ENCODE measurements at places on chromosomes 16 and 17.
A peak's percentile ranks its signal among the peaks of the same experiment; 100 is the strongest.

DNA sequence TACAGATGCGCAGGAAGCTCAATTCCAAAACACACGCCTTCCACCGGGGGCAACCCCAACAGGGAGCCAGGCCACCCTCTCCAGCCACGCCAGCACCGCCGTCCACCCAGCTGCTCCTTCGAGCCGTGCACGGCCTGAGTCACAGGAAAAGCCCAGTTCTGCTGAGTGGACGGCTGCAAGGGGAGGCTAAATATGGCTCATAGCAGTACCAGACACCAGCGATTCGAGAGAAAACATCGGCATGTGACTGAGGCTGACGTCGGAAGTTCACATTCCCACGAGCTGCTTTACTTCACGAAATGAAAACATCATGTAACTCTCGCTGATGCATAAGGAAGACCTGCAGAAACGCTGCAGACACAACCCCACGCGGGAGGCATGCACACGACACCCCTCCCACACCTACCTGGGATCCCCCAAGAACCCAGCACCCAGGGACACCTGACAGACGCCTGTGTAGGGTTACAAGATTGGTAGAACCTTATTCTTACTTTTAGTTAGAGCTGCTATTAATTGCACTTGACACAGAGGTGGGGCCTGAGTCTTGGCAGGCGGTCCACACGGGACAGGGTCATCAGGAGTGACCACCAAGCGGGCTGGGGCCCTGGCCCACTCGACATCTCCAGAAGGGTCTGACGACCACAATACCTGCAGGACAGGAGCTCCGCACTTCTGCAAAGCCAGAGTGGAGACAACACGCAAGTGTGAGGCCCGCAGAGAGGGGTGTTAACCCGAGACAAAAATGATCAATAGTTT is 116.8 kb downstream of the ANKRD11 start:
- DNase-seq, result no peak
- no peak overlapping the region for H3K27ac ChIP-seq
- H3K4me3 ChIP-seq, result no peak overlapping the region
- peaks cover 20% of the 10 kb centered on the region for H3K36me3 ChIP-seq

- peaks cover 1% of the 10 kb centered on the region for H3K36me3 ChIP-seq
- H3K27me3 ChIP-seq, result peaks cover 10% of the 10 kb centered on the region
- no peak overlapping the region for H3K27ac ChIP-seq
- no peak overlapping the region for H3K4me3 ChIP-seq
- no peak for DNase-seq
Measured at GRCh38 chr16:70659546-70659945, 13.2 kb downstream of the IL34 start.

GRCh38 chr16:56305956-56306565 is 114.8 kb downstream of the GNAO1 start:
- H3K36me3 ChIP-seq, result no peaks in the 10 kb centered on the region
- DNase-seq, result no peak
- H3K4me3 ChIP-seq, result no peak overlapping the region

DNA sequence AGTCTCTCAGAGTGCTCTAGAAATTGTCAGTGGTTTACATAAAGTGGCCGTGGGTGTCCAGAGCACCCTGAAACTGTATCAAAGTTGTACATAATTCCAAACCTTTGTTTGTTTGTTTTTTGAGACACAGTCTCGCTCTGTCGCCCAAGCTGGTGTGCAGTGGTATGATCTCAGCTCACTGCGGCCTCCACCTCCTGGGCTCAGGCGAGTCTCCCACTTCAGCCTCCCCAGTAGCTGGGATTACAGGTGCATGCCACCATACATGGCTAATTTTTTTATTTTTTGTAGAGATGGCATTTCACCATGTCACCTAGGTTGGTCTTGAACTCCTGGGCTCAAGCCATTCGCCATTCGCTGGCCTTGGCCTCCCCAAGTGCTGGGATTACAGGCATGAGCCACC is 24.3 kb upstream of the ADGRG1 start:
- DNase-seq, result no peak
- peaks cover 3% of the 10 kb centered on the region for H3K36me3 ChIP-seq
- H3K27me3 ChIP-seq, result peaks cover 4% of the 10 kb centered on the region
- H3K4me1 ChIP-seq, result peaks cover 67% of the 10 kb centered on the region
- no peak overlapping the region for H3K4me3 ChIP-seq

DNA sequence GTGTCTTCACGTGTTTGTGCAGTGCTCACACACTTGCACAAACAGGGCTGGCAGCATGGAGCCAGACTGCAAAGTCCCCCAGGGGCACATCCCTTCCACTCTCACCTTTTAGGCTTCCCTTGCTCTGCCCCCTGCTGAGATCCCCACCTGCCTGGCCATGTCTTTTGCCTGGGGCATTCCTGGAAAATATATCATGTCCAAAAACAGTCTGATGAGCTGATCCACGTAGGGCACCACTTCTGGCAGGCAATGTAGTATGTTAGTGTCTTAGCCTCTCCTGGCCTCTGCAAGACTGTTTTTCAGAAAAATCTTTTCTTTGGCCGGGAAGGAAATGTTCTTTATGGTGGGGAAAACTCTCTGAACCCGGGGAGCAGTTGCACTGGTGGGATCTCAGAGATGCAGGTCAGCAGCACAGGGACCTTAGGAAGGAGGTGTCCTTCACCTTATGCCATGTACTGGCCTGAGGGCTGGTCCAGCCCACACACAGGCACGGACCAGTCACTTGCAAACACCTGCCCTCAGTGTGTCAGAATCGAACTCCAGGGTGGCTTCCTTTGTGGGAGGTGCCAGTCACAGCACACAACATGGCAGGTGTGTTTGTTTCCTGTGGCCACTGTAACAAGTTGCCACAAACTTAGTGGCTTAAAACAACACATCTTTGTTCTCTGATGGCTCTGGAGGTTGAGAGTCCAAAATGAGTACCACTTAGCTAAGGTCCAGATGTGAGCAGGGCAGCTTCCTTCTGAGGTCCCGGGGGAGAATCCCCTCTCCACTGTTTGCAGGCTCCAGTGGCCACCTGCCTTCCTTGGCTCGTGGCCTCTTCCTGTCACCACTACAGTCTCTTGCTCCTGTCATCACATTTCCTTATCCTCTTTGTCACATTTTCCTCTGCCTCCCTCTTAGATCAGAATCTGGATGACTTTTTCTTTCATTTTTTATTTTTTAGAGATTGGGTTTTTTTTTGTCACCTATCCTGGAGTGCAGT is 46.6 kb downstream of the MPRIP start:
- H3K4me3 ChIP-seq, result no peak overlapping the region
- H3K27ac ChIP-seq, result peak overlapping the region; percentile 73
- H3K36me3 ChIP-seq, result peaks cover 18% of the 10 kb centered on the region
- DNase-seq, result peak; percentile 27
- no peaks in the 10 kb centered on the region for H3K27me3 ChIP-seq

- H3K4me1 ChIP-seq, result peaks cover 2% of the 10 kb centered on the region
- H3K36me3 ChIP-seq, result no peaks in the 10 kb centered on the region
- H3K27me3 ChIP-seq, result peaks cover 62% of the 10 kb centered on the region
Measured at GRCh38 chr17:19752216-19753050, 4.3 kb upstream of the ALDH3A1 start.

DNA sequence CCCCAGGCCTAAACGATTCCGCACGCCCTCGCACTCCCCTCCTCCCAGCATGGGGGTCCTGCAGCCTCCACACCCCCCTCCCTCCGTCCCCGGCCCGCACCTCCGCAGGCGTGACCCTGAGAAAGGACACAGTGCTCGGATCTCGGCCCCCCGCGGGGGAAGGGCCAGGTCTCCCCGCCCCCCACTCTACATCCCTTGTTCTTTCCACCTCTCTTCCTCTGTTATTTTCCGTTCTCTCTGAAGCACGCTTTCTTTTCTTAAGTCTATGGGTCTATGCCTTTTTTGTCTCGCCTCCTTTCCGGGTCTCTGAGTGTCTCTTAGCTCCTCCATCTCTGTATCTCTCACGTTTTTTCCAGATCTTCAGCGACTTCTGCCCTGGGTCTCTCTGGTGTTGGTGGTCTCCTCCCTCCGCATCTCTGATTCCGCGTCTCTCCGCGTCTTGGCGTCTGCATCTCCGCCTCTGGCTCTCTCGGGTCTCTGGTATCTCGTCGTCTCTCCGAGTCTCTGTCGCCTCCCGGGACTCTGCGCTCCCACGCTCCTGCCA is 2.1 kb upstream of the HES7 start:
- H3K27ac ChIP-seq, result peak overlapping the region; percentile 84
- H3K4me1 ChIP-seq, result peaks cover 54% of the 10 kb centered on the region
- H3K36me3 ChIP-seq, result peaks cover 2% of the 10 kb centered on the region

DNA sequence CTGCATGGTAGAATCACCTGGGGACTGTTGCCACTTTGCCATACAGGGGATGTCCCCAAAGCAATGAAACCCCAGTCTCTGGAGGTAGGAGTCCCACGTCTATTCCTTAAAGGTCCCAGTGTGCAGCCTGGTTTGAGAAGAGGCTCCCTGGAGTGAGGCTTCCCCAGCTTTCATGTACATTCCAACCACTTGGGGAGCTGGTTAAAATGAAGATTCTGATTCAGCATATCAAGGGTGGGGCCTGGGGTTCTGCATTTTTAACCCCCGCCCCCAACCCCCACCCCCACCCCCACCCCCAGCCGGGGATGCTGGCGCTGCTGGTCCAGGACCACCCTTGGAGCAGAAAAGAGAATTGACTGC is 241.2 kb downstream of the FOXL1 start:
- no peaks in the 10 kb centered on the region for H3K4me1 ChIP-seq
- peaks cover 17% of the 10 kb centered on the region for H3K27me3 ChIP-seq
- DNase-seq, result no peak
- no peaks in the 10 kb centered on the region for H3K36me3 ChIP-seq
- H3K4me3 ChIP-seq, result no peak overlapping the region

- H3K4me3 ChIP-seq, result no peak overlapping the region
- no peak overlapping the region for H3K27ac ChIP-seq
- H3K27me3 ChIP-seq, result peaks cover 25% of the 10 kb centered on the region
- DNase-seq, result no peak
- H3K36me3 ChIP-seq, result no peaks in the 10 kb centered on the region
Measured at GRCh38 chr16:49470513-49470991, 96.9 kb downstream of the C16orf78 start.

GRCh38 chr17:50056217-50056960 is 479 bp downstream of the ITGA3 start:
- peaks cover 27% of the 10 kb centered on the region for H3K4me1 ChIP-seq
- H3K27ac ChIP-seq, result no peak overlapping the region

DNA sequence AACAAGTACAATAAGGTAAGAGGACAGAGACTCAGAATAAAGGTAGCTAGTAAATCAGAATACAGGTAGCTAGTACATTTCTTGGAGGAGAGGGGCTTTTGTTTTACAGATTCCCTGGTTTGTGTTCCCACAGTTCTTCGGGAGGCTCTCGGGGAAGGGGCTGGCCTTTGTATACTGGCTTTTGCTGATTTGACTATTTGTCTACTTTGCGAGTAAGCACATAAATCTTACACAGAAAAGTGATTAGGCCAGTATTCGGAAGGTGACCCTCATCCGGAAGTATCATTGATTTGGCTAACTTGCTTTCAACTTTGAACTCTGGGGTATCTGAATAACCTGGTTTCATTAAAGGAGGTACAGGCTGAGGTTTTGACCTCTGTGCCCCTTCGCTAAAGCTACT is 21.4 kb upstream of the SNTB2 start:
- no peaks in the 10 kb centered on the region for H3K27me3 ChIP-seq
- no peak overlapping the region for H3K27ac ChIP-seq
- H3K4me3 ChIP-seq, result no peak overlapping the region
- H3K4me1 ChIP-seq, result peaks cover 27% of the 10 kb centered on the region
- peaks cover 44% of the 10 kb centered on the region for H3K36me3 ChIP-seq

GRCh38 chr16:10979717-10980601 is 35.6 kb downstream of the CLEC16A start:
- no peak overlapping the region for H3K27ac ChIP-seq
- H3K4me1 ChIP-seq, result peaks cover 71% of the 10 kb centered on the region
- H3K36me3 ChIP-seq, result peaks cover 73% of the 10 kb centered on the region

Data from activated naive CD4-positive, alpha-beta T cell treated with anti-CD3 and anti-CD28 coated beads, Interleukin-2, amount 10 ng/mL, durations not matched to agents 7 days and 5 days (primary cell).